ENCODE measurements at places on chromosomes 3 and 15.

DNA sequence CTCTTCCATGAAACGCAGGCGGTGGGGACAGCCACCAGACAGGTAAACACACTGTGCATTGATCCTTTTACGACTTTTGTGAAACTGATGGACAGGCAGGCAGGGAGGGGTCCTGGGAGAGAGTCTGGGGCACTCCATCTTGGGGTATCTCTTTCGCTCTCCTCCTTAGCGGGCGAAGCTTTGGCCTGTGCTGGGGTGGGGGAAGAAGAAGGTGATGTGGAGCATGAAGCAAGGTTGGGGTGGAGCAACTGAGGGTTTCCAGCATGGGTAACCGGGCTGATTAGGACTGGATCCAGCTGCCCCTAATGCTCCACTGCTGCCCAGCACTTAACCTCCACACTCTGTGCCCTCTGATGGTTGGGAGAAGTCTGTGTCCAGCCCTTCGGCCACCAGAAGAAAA lies 25.6 kb downstream of the MUC20 start:
- DNase-seq = no peak

- no peak for DNase-seq
These were observed 1166.1 kb upstream of the GBE1 start for GRCh38 chr3:82927309-82928253.

DNA sequence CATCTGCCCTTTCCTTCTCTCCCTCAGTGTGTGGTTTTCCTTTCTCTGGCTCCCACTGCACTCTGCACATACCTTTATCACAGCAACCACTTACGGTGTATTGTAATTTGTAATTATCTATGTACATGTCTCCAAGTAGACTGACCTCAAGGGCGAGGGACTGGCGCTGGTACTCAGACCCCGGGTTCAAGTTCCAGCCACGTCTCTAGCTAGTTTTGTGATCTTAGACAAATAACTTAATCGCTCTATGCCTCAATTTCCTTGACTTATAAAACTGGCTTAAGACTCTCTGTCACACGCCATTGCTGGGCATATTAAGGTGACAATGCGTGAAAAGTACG lies 607 bp upstream of the SENP2 start:
- DNase-seq = no peak

- DNase-seq = no peak
These were observed 137.6 kb downstream of the GOLIM4 start for GRCh38 chr3:167958141-167958540.

DNA sequence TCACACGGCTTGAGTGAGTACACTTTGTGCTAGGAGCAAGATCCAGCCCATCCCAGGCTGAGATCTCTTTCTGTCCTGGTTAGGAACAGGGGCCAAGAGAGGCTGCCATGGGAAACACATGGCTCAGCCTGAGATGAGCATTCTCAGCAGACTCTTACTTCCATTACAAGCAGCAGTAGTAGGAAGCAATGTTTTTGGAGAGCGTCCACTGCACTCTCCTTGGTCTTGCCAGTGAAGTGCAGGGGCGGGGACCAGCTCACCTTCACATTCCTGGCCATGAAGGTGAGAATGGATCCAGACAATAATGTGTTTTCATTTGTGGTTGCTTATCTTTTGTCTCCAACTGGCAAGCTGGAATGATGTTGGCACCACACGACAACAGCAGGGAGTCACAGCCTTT lies 24.7 kb downstream of the ZNF80 start:
- no peak for DNase-seq

DNA sequence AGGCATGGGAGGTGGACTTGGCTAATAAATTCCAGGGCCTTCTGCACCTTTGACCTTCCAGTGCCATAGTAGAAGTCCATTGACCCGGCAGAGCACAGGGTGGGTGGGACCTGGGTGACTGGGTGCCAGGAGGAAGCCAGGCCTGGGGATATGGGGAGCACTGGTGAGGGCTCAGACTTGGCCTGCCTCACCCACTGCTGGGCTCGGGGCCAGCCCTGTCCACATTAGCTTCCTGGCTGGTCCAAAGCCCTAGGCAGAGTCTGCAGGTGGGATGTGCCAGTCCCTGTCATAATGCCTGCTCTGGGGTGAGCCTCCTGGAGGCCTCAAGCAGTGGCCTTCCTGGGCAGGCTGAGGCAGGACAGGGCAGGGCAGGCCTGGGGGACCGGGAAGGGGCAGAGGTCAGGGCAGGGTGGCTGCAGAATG lies 38.1 kb upstream of the CHRNB4 start:
- DNase-seq = no peak

DNA sequence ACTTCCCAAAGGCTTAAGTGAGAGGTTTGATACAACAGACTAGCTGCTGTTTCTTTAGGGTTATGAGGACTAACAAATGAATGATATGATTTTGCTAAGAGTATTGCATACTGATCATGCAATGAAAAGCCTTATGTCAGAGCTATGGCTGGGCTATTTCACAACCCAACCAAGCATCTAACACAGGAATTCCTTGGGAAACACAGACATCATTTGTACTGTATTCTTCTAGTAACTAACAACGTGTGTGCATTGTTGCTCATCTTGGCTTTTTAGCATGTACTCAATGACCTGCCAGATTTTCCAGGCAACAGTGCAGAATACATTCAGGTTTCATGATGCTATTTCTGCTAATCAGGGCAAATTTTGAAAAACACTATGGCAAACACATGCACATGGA lies 19.3 kb downstream of the PDZRN3 start:
- peak; percentile 82 for DNase-seq

- DNase-seq = peak; percentile 24
These were observed 245.2 kb downstream of the CD47 start for GRCh38 chr3:107845380-107846278.

DNA sequence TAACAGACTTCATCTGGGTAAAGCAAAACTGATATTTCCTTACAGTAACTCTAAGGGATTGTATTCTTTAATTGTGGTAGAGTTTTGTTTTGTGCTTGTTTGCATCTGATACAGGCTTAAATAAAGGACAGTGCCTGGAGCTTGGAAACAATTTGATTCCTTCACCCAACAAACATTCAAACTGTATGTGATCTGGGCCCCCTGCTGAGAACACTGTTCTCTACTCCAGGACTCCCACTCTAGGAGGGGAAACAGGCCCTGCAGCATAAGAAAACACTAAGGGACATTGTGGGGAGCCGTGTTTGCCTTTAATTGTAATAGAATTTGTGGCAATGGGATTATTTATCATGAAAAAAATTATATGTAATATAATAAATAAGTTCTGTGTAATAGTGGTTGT lies 56.9 kb downstream of the CTDSPL start:
- no peak for DNase-seq

DNA sequence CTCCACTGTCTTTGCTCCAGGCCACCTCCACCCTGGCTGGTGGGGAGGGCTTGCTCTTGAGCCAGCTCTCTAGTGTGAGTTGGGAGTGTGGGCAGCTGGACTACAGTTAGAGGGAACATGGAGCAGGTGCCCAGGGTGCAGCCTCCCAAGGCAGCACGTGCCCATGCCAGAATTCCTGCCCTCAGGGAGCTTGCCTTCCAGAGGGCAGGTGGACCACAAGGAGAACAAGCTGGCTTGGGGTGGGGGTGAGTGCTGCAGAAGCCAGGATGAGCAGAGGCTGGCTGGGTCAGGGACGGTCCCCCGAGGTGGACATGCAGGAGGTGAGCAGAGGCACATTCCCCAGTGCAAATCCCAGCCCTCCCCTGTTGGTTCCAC lies 89.5 kb downstream of the VGLL4 start:
- no peak for DNase-seq

- no peak for DNase-seq
These were observed 6.9 kb downstream of the SLC28A1 start for GRCh38 chr15:84891339-84891738.

DNA sequence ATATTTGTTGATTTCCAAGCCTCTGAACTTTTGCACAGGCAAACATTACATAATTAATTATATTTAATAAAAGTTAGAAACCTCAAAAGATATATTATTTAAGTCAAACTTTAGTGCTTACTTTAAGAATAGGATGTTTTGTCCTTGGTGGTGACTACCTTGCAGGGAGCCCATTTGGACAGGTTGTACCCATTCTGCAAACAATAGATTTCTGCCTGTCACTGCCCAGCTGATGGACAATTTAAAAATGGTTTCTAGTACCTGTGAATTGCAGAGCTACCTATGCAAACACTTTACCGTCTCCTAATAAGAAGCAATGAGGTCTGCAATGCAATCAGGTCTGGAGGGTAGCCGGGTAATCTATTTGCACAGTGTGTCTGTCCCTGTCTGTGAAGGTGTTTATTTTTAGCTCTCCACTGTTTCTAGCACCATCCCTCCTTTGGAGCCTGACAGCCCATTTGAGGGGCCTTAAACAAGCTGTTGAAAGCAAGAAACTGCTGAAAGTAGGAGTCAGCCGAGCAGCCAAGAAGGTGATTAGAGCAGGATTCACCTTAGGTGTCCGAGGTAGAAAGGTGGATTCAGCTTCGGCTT lies 556.2 kb upstream of the CFAP20DC start:
- DNase-seq = no peak

DNA sequence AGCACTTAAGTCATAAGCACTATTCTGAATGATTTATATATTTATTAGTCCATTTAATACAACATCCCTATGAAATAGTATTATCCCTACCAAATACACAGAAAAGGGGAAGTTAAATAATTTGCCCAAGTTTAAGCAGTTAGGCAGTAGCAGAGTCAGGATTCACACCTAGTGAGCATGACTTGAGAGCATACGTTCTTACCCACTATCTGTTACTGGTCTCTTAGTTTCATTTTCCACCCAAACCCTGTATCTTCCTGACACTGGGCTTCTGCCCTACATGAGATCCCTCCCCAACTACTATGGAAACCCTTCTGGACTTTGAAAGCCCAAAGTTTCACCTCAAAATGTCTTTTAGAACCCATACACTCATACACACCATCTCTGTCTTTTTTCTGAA lies 4.4 kb upstream of the ATOSA start:
- DNase-seq = no peak

- no peak for DNase-seq
These were observed 86.1 kb downstream of the TM4SF4 start for GRCh38 chr3:149560617-149561016.

- no peak for DNase-seq
These were observed 372.2 kb upstream of the SGO1 start for GRCh38 chr3:20558161-20558560.

- no peak for DNase-seq
These were observed 22.0 kb downstream of the CXCR6 start for GRCh38 chr3:45965253-45965652.

GRCh38 chr3:184343200-184343876 lies 5.9 kb downstream of the FAM131A start:
- DNase-seq = no peak

DNA sequence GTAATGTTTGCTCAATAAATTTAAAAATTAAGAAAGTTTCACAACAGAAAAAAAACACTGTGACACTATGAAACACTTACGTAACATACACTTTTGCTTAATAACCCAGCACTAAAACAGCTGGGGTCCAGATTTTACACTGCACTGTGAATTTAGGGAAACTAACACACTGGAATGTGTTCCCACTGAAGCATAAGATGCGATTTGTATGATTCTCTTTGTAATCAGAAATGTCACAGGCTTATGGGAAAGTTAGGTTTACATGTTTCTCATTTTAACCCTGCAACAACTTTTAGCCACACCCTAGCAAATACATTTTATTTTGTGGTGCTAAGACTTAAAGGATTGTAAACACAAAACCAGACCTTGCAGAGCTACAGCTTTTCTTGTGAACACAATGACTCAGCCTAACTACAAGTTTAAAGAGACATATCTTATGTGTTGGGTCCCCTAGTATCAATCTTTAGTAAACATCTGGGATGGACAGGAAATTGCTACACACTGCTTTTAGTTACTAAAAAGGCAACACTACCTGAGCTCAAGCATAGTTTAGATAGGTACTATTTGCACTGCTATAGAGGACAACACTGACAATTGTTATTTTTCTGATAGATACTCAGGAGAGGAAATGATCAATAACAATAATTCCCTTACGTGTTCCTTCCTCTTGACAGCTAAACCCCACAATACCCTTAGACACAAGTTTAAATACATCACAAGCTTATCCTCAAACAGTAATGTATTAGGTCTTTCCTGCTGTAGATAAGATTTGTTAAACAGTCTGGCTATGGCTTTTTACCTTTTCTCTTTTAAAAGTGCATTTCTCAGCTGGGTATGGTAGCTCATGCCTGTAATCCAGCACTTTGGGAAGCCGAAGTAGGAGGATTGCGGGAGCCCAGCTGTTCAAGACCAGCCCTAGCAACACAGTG lies 3.8 kb downstream of the PLD1 start:
- DNase-seq = peak; percentile 81

GRCh38 chr3:64501298-64501906 lies 186.4 kb downstream of the ADAMTS9 start:
- peak; percentile 12 for DNase-seq

GRCh38 chr15:92656089-92656488 lies 514 bp upstream of the FAM174B start:
- no peak for DNase-seq

- DNase-seq = no peak
These were observed 46.9 kb upstream of the CSPG4 start for GRCh38 chr15:75759416-75760130.

DNA sequence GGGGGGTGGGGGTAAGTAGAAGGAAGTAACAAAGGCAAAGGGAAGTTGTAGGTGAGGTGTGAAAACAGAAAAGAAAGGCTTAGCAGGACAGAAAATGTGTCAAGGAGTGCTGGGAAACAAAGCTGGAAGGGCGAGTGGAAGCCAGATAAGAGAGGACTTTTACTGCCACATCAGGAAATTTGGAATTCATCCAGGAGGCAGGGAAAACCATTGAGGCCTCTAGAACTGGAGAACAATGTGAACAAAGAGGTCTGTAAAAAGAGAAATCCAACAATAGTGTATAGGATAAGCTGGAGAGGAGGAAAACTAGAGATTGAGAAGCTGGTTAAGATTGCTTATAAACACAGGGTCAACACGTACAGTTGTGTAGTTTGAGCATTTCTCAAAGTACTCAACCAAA lies 116.6 kb downstream of the NTRK3 start:
- no peak for DNase-seq

DNA sequence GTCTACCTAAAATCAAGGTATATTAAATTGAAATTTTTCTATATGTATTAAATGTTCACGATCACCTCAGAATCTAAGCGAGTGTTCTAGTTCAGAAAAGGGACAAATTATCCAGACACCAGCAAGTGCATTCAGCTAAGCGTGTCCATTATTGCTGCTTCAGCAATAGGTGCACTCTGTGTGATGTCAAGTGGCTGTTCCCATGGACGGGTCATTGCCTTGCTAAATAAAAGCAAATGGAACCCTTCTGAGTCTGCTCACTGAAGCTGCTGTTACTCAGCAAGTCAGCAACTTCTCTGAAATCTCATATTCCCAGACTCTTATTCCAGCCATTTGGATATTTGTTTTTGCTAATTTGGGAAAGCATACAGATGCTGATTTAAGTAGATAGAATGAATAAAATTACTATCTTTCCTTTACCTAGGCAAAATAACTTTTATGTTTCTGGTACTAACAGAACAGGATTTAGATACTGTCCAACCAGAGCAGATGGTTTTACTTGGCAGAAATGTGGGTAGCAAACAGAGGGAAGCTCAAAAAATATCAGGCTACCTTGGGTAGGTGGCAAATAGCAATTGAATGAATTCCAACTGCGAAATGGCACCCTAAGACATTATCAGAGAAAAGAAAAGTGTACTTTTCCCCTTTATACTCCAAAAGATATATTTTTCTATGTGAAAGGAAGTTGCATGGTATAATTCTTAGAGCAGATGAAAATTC lies 407.0 kb downstream of the GAP43 start:
- DNase-seq = no peak

- no peak for DNase-seq
These were observed 242.8 kb upstream of the UBE2E2 start for GRCh38 chr3:22960105-22960984.

GRCh38 chr15:71207141-71207540 lies 91.9 kb downstream of the THSD4 start:
- no peak for DNase-seq

- no peak for DNase-seq
These were observed 664 bp downstream of the PPCDC start for GRCh38 chr15:75023872-75024636.
